Panc1 (cell line): ENCODE measurements at places on chromosomes 3 and 15. TPM values are rescaled to one million over a fixed set of nuclear protein-coding genes. Genes with fewer than 3 reads are reported as not detected.

- peaks cover 4% of the 10 kb centered on the region; the same call in 1 of the 2 replicates for H3K27me3 ChIP-seq
- no peaks in the 10 kb centered on the region for H3K36me3 ChIP-seq
- H3K4me3 ChIP-seq, result no peak overlapping the region
- DNase-seq, result no peak
- no peak overlapping the region for H3K27ac ChIP-seq
- H3K4me1 ChIP-seq, result no peaks in the 10 kb centered on the region
Measured at GRCh38 chr3:127174284-127174683, 18.6 kb upstream of the PRR23E start.

DNA sequence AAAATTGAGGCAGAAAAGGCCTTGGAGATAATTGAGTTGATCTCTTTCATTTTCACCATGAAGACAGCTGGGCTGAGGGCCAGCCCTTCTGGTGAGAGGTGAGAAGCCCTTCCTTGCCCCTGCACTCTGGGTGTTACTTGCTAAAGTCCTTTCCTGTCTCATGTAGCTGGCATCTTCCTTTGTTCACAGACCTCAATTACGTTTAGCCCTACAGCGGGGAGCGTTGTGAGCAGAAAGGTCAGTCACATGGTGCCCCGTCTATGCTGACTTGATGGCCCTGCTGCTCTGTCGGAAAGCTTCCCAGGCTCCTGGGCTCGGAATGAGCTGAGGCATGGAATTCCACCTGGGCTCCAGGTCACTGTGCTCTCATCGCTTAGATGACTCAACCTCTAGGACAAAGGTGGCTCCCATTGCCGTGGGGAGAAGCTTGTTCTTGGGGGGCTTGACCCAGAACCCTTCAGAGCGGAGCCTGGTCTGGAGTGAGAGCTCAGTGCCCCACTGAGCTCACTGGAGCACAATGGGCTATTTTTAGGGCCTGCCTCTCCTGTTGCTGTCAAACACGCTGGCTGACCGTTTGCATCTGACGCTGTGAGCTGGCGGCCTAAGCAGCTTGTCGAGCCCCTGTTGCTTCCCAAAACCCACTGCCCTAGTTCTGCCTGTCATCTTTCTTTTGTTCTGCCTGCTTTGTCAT, 47.0 kb downstream of the RPLP1 start:
- H3K27me3 ChIP-seq, result no peaks in the 10 kb centered on the region
- H3K27ac ChIP-seq, result no peak overlapping the region
- no peaks in the 10 kb centered on the region for H3K36me3 ChIP-seq
- no peaks in the 10 kb centered on the region for H3K4me1 ChIP-seq

DNA sequence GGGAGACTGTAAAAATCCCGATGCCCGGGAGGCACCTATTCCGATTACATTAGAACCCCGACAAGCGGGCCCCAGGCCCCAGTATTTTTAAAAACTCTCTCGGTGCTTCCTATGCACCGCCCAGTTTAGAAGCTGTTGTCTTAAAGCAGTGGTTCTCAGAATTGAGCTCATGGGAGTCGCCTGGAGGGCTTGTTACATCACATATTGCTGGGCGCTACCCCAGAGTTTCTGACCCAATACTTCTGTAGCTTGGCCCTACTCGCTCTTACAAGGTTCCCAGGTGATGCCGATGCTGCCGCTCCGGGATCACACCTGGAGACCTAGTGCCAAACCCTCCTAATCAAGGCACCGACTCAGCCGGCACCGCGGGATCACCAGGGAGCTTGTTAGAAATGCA, 35.2 kb downstream of the CPN2 start:
- H3K36me3 ChIP-seq, result no peaks in the 10 kb centered on the region
- peaks cover 19% of the 10 kb centered on the region for H3K4me1 ChIP-seq
- peak overlapping the region; percentile 37 for H3K4me3 ChIP-seq
- no peak for DNase-seq
- H3K27ac ChIP-seq, result peak overlapping the region; percentile 9; the same call in 1 of the 2 replicates
- no peaks in the 10 kb centered on the region for H3K27me3 ChIP-seq

DNA sequence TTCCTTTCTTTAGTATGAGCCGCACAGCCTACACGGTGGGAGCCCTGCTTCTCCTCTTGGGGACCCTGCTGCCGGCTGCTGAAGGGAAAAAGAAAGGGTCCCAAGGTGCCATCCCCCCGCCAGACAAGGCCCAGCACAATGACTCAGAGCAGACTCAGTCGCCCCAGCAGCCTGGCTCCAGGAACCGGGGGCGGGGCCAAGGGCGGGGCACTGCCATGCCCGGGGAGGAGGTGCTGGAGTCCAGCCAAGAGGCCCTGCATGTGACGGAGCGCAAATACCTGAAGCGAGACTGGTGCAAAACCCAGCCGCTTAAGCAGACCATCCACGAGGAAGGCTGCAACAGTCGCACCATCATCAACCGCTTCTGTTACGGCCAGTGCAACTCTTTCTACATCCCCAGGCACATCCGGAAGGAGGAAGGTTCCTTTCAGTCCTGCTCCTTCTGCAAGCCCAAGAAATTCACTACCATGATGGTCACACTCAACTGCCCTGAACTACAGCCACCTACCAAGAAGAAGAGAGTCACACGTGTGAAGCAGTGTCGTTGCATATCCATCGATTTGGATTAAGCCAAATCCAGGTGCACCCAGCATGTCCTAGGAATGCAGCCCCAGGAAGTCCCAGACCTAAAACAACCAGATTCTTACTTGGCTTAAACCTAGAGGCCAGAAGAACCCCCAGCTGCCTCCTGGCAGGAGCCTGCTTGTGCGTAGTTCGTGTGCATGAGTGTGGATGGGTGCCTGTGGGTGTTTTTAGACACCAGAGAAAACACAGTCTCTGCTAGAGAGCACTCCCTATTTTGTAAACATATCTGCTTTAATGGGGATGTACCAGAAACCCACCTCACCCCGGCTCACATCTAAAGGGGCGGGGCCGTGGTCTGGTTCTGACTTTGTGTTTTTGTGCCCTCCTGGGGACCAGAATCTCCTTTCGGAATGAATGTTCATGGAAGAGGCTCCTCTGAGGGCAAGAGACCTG, 13.2 kb downstream of the GREM1 start:
- no peaks in the 10 kb centered on the region for H3K4me1 ChIP-seq
- DNase-seq, result no peak
- no peaks in the 10 kb centered on the region for H3K27me3 ChIP-seq

DNA sequence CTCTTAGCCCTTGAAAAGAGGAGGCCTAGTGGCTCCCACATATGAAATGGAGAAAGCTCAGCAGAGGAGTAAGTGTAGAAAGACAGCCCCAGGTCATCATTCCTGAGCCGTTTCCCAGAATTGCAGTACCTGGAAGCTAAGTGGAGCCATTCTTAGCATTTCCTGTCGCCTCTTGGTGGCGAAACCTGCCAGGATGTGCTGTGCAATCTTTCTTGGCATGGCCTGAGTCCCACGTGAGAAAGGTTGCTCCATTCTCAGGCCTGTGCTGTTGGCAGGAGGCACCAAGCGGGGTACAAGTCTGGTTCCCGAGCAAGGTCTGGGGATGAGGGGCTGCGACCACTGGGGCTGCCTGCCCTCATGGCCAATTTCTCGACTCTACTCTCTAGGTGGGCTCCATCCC, 207.2 kb upstream of the TPM1 start:
- H3K27ac ChIP-seq, result no peak overlapping the region
- no peaks in the 10 kb centered on the region for H3K27me3 ChIP-seq
- H3K4me3 ChIP-seq, result no peak overlapping the region
- H3K36me3 ChIP-seq, result no peaks in the 10 kb centered on the region
- no peaks in the 10 kb centered on the region for H3K4me1 ChIP-seq

Gene TRAT1
- total RNA-seq, result 0.21 TPM

DNA sequence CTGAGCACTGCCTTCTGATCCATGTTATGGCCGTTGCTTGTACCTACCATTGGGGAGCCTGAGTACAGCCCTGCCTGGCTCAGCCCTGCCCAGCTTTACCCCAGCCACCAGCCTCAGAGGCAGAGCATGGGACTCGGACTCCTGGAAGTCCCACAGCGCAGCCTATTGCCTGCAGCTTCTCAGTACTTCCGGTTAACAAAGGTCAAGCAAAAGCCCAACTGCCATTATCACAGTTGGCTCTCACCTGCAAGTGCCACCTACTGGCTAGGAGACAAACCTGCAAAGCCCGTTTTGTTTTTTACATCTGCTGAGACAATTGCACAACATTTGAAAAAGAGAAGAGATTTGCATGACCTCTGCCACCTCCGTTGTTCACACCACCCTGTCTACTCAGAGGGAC, 1081.7 kb downstream of the NAALADL2 start:
- no peaks in the 10 kb centered on the region for H3K27me3 ChIP-seq
- H3K27ac ChIP-seq, result no peak overlapping the region
- DNase-seq, result no peak

GRCh38 chr15:84859144-84859543, 25.3 kb upstream of the SLC28A1 start:
- no peak overlapping the region for H3K4me3 ChIP-seq
- H3K27me3 ChIP-seq, result no peaks in the 10 kb centered on the region
- H3K27ac ChIP-seq, result no peak overlapping the region
- no peaks in the 10 kb centered on the region for H3K36me3 ChIP-seq

DNA sequence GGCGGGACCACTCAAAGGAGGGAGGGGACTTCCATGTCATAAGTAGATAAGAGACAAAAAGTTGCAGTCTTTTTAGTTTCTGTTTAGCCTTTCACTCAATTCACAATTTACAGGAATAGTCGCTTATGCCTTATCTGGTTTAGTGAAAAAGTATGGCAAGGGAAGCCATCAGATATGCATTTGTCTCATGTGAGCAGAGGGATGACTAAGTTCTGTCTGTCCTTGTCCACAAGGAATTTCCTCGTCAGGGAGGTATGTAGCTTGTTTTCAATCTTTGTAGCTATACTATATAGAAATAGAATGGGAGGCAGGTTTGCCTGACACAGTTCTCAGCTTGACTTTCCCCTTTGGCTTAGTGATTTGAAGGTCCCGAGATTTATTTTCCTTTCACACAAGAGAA, 882.8 kb downstream of the NAALADL2 start:
- no peaks in the 10 kb centered on the region for H3K4me1 ChIP-seq
- no peak for DNase-seq
- no peak overlapping the region for H3K4me3 ChIP-seq
- no peaks in the 10 kb centered on the region for H3K27me3 ChIP-seq
- H3K27ac ChIP-seq, result no peak overlapping the region

GRCh38 chr15:86263230-86263629, 183.6 kb downstream of the AGBL1 start:
- no peak for DNase-seq
- no peak overlapping the region for H3K27ac ChIP-seq
- H3K27me3 ChIP-seq, result no peaks in the 10 kb centered on the region
- H3K4me1 ChIP-seq, result no peaks in the 10 kb centered on the region
- H3K4me3 ChIP-seq, result no peak overlapping the region

Gene NOX5
- 0.26 TPM for total RNA-seq

Gene MYO1E
- total RNA-seq, result 161 TPM

Gene GOLGA8H
- total RNA-seq, result 1.5 TPM

DNA sequence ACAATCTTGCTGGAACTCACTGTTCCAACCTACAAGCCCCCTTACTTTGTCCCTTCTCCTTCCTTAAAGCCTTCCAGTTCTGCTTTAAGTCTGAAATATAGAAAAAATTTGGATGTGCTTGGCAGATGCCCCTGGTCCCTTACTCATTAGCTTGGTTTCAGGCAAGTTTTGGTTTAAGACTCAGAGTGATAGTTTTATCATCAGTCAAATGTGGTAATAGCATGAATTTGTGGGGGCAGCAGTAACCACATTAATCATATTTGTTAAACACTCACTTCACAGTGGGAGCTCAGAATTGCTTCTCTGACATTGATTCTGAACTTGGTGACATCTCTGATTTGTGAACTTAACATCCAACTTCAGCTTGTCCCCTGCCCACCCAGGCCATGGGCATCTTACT, 58.3 kb upstream of the ALDH1A3 start:
- no peaks in the 10 kb centered on the region for H3K4me1 ChIP-seq
- no peak overlapping the region for H3K27ac ChIP-seq
- H3K4me3 ChIP-seq, result no peak overlapping the region

Gene CYP1A2
- total RNA-seq, result not detected

- no peak overlapping the region for H3K27ac ChIP-seq
- H3K4me3 ChIP-seq, result no peak overlapping the region
- no peak for DNase-seq
- H3K4me1 ChIP-seq, result no peaks in the 10 kb centered on the region
- no peaks in the 10 kb centered on the region for H3K36me3 ChIP-seq
Measured at GRCh38 chr15:58311556-58311955, 120.2 kb upstream of the LIPC start.

Gene KIF23
- 82.5 TPM for total RNA-seq

Gene ARID3B
- total RNA-seq, result 12.7 TPM

Gene CD200
- total RNA-seq, result not detected

- peak; percentile 55 for DNase-seq
- H3K4me3 ChIP-seq, result no peak overlapping the region
- H3K27ac ChIP-seq, result no peak overlapping the region
- H3K4me1 ChIP-seq, result no peaks in the 10 kb centered on the region
- H3K36me3 ChIP-seq, result no peaks in the 10 kb centered on the region
Measured at GRCh38 chr3:137105277-137105977, 147.6 kb downstream of the IL20RB start.

- H3K36me3 ChIP-seq, result no peaks in the 10 kb centered on the region
- H3K27me3 ChIP-seq, result no peaks in the 10 kb centered on the region
- DNase-seq, result no peak
- no peak overlapping the region for H3K4me3 ChIP-seq
Measured at GRCh38 chr3:132563420-132564069, 33.5 kb upstream of the ACKR4 start.

GRCh38 chr3:10594915-10595314, 89.5 kb upstream of the ATP2B2 start:
- H3K27me3 ChIP-seq, result no peaks in the 10 kb centered on the region
- H3K36me3 ChIP-seq, result no peaks in the 10 kb centered on the region
- no peaks in the 10 kb centered on the region for H3K4me1 ChIP-seq
- no peak for DNase-seq
- no peak overlapping the region for H3K4me3 ChIP-seq

Gene GRK7
- total RNA-seq, result 0.10 TPM

Gene CYP11A1
- total RNA-seq, result 0.57 TPM

Gene TTC21A
- total RNA-seq, result 7.7 TPM

GRCh38 chr15:63669074-63669473, 71.9 kb downstream of the FBXL22 start:
- no peak overlapping the region for H3K27ac ChIP-seq
- 0 out of 2 replicates have a peak, but pooled peaks cover 2% of the 10 kb centered on the region for H3K36me3 ChIP-seq
- DNase-seq, result no peak

Gene CHDH
- total RNA-seq, result 24.1 TPM
